ENCODE measurements at places on chromosomes 16 and 17.

DNA sequence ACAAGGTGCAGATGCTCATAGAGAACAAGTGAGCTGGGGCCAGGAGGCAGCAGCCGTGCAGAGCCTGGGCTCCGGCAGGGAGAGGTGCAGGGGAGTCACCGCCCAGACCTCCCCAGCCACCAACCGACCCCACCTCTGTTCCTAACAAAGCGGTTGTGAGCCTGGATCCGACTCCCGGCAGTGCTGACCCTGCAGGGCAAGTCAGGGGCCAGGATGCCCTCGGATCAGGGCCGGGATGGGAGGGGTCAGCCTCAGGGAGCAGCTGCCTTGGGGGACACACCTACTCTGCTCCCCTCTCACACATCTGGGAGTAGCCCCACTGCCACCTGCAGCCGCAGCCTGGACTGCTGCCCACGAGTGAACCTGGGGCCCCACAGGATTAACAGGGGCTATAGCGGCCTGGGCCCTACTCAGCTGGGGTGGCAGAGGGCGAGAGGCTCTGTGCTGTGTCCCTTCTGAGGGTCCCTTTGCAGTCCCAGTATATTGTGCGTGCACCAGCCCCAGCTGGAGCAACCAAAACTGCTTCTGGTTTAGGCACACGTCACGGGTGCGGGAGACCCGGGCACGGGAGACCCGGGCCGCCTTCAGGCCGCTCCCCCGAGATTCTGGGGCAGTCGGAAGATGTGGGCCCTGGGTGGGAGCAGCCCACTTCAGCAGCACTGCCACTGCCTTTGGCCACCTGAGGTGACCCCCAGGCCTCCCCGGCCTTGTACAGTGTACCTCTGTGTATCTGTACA lies 21.2 kb downstream of the MNT start:
- no peak for DNase-seq

- peak; percentile 67 for DNase-seq
Measured at GRCh38 chr17:1629504-1630310, 1.1 kb upstream of the SLC43A2 start.

DNA sequence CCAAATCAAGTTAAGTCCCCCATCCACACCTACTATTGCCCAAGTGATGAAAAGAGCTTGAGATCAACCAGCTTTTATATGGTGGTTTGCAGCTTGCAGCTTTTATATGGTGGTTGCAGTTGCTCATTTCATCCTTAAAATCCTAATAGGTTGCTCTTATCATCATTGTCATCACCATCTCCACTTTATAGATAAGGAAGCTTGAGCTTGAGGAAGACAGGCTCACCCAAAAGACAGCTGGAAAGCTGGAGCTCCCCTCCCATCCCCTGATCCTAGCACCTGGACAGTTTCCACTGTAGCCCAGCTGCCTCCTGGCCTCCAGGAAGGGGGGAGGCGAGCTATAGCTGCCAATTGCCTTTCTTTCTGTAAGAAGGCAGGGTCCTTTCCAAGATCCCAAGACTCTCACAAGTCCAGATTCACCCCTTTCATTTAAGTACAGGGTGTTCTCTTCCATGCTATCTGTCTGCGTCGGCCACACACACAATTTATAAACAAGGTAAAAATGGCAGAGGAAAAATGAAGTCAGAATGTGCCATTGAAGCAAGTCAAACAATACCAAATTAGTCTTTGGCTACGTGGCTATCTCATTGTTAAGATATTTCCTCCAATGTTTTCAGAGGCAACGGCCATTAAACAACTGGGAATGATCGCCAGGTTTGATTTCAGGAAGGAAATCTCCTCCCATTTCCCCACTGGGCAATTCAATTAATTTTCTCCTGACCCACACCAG lies 63.3 kb downstream of the PECAM1 start:
- no peak for DNase-seq

GRCh38 chr17:21394265-21394664 lies 18.1 kb downstream of the KCNJ12 start:
- no peak for DNase-seq

GRCh38 chr16:51773071-51773890 lies 622.2 kb upstream of the SALL1 start:
- DNase-seq, result no peak

DNA sequence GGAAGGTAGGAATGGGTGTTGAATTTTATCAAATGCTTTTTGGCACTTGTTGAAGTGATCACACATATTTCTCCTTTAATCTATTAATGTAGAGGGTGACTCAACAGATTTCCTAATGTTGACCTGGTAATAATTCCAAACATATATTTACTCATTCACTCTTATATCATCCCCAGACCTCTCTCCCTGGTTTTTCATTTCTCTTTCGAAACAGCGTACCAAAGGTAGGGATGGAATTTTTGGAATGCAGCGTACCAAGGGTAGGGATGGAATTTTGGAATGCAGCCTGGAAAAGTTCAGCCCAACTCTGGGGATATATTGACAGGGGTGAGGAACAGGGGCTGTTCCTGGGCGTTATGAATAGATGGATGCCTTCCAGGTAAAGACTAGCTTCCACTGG lies 7.3 kb downstream of the KIF18B start:
- no peak for DNase-seq

DNA sequence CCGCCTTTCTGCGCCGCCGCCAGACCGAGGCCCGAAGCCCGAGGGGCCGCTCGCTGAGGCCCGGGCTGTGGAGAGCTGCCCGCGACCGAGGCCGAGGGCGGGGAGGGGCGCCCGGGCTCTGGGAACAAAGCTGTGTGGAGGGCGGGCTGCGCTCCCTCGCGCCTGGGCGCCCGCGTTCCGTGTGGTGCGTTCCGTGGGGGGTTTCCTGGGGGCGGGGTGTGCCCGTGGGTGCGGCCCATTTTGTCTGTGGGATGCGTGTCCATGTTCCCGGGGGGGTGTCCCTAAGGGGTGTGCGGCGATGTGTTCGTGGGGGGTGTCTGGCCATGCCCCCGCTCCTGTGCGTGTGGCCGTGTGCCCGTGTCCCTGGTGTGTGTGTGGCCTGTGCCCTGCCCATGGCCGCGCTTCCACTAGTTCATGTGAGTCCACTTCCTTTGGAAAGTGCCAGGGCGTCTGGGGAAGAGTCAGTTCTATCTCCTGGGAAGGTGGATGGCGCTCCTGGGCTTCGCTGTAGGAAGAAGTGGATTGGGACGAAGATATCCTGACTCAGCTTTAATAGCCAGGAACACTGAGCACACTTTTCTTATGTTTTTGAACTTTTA lies 520 bp downstream of the JPT2 start:
- no peak for DNase-seq

DNA sequence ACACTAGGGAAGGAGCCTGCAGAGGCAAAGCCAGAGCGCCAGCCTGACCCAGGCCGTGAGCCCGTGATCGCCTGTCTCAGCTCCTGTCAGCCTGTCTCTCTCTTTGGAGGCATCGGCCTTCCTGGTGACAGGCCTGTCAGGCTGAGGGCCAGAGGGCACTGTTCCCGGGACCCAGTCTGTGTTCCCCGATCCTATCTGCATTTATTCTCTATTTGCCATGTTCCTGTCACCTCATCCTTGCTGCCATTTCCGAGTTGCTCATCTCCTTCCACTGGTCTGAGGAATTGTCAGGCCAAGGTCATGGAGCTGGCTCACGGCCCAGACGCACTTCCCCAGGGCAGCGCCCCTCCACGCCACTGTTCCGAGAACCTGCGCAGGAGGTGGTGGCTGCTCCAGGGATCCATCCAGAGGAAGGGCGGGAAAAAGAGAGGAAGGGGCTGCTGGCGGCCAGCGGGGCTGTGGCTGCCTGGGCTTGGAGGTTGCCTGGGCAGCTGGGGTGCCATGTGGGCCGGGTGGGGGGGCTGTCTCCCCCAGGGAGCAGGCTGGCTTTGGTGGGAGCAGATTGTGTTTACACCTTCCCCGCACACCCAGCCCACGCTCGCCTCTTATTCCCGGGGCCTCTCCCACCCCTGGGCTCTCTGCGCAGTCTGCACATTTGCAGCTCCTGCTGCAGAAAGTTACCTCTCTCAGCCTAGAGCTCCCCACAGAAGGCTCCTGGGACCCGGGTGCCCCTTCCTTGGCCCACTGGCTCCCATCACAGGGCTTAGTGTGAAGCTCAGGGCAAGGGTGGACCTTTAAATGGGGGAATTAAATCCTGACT lies 4.9 kb downstream of the PRCD start:
- no peak for DNase-seq

DNA sequence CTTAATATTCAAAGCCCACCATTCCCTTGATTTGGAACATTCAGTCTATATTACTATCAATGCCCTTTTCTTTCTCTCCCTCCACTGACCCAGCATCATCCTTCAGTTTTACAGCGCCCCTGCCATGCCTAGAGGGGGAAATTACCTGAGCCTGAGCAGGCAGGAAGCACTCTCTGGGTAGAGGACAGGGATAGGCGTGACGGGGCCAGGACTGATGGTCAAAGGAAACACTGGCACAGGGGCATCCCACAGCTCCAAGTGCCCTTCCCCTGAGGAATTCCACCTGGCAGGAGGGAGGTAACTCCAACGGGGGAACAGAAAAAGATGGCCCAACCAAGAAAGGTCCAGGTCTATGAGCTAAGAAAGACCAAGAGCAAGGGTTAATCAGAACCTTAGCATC lies 10.0 kb downstream of the CTC1 start:
- DNase-seq, result no peak

GRCh38 chr16:89331371-89332109 lies 114.0 kb downstream of the ZNF778 start:
- DNase-seq, result peak; percentile 58

GRCh38 chr17:65102235-65102634 lies 34.9 kb upstream of the RGS9 start:
- DNase-seq, result no peak

- DNase-seq, result no peak
Measured at GRCh38 chr17:71983828-71984227, 137.0 kb upstream of the SOX9 start.

DNA sequence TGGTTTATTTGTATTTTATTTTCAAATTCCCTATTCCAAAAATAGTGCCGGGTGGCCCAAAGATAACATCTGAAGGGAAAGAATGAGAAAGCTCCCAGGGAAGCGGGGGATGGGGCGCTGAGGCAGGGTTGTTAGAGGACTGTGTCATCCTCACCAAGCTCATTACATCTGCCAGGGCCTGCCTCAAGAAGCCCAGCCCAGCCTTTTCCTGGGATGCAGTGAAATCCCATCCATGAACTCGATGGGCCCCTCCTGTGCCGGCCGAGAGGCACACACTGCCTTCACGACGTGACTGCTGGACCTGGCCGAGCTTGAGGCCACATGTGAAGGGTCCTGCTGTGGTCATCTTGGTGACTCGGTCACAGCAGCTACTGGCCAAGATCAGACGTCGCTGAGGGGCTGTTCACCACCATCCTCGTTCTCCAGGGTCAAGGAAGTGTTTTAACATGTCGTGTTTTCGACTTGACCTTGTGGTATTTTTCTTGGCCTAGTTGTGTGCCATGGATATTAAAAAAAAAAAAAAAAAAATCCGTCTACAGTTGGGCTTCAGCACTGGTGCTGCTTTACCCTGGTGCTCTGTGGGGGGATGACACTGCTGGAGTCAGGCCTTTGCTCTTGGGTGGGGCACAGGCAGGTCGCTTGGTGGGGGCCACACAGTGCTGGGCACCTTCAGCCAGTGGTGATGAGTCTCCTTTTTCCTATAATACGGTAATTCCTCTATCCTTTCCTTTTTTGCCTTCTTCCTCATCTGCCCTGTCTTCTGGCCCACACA lies 4.9 kb downstream of the TIMM22 start:
- DNase-seq, result no peak

DNA sequence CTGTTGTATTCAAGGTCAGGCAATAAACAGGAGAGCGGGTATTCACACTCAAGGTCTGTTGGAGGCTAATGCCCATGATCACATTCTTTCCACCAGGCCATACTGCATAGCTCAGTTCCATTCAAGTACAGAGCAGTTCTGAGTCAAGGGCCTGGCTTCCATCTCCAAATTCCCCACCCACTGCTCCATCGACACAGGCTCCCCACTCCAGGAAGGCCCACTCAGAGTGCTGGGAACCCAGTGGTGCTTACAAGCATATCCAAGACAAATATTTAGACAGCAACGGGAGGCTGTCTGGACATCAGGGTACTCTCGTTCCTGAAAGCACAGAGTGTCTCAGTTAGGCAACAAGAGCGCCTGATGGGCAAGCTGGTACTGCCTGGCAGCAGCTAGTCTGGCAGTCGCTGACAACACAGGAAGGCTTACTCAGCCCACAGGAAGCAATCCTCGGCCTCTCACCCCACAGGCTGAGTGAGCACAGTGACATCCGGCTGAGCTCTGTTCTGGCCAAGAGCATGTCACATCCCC lies 40.9 kb downstream of the RFFL start:
- peak; percentile 76 for DNase-seq

DNA sequence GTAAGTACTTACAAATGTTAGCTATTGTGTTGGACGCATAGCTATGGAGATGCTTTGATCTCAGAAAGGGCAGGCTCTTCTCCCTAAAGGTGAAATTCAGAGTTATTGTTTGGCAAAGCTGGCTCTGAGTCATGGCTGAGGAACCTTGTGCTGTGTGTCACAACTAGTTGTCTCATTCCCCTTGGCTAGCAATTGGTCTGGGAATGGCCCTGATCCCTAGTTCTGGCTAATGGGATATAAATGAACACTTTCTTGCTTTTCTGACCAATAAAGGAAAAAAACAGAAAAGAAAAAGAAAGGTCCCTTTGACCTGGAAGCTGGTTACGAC lies 210.6 kb downstream of the MAP2K4 start:
- DNase-seq, result no peak

- no peak for DNase-seq
Measured at GRCh38 chr17:32124985-32125847, 17.1 kb upstream of the RHOT1 start.

- DNase-seq, result peak; percentile 77
Measured at GRCh38 chr17:82302991-82303943, 14.1 kb downstream of the CD7 start.

DNA sequence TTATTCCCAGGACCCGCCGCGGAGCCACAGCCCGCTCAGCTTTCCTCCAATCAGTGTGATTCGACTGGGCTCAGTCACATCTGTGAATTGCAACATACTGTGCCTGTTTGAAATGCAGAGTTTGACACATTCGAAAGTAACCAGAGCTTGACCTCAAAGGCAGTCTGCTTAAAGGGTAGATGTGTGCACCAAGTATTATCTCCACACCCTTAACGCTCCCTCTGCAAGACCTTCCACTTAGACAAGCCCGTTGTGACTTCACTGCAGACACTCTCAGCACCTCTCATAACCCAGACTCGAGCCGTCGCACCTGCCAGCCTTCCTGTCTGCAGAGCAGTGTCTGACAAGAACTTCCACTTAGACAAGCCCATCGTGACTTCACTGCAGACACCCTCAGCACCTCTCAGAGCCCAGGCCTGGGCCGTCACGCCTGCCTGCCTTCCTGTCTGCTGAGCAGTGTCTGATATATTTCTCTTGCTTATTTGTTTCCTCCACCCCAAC lies 3.7 kb downstream of the KLHDC4 start:
- no peak for DNase-seq

DNA sequence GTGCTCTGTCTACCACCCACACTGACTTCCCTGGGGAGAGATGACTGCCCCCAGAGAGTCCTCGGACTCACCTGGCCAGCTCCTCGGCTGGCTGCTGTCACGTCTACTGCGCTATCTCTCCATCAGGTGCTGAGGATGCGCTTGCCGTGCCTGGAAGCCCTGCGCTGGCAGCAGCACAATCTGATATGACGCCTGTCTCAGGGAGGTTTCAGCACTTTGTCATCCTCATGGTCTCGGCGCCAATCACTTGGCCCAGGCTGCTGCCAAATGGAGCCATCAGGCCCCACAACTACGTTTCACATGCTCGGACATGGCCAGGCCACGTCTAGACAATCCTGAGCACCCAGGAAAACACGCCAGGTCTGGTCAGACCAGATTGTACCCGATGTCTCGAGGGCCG lies 46.7 kb downstream of the FOXL1 start:
- DNase-seq, result no peak
